ENCODE measurements at places on chromosomes 16 and 17.

DNA sequence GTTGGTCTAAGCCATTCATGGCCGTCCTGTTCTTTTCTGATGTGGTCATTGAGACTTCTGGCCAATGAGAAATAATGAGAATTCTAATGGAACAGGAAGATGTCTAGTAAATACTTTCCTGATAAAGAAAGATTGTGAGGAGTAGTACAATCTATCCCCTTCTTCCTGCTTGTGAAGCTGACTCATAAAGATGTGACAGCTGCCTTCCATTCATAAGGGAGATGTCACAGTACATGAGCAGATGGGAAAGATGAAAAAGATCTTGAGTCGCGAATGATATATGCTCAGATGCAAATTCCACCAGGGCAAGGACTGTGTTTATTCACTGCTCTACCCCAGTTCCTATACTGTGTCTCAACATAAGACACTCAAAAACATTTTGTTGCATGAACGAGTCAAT, 111.7 kb upstream of the FOXF1 start:
- DNase-seq = no peak

DNA sequence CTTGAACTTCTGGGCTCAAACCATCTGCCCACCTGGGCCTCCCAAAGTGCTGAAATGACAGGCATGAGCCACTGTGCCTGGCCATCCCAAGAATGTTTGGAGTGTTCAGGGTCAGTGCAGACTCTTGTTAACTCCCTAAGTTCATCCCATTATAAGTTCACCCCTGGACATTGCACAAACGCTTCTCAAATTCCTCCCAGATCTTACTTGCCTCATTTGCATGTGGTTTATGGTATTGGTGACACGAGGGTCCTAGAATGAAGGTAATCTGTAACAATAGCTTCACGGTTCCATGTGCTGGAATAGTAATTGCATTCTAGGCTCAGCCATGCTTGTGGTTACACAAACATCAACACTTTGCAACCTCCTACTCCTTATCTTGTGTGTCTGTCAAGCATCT, 5.0 kb upstream of the CCDC42 start:
- DNase-seq = no peak

DNA sequence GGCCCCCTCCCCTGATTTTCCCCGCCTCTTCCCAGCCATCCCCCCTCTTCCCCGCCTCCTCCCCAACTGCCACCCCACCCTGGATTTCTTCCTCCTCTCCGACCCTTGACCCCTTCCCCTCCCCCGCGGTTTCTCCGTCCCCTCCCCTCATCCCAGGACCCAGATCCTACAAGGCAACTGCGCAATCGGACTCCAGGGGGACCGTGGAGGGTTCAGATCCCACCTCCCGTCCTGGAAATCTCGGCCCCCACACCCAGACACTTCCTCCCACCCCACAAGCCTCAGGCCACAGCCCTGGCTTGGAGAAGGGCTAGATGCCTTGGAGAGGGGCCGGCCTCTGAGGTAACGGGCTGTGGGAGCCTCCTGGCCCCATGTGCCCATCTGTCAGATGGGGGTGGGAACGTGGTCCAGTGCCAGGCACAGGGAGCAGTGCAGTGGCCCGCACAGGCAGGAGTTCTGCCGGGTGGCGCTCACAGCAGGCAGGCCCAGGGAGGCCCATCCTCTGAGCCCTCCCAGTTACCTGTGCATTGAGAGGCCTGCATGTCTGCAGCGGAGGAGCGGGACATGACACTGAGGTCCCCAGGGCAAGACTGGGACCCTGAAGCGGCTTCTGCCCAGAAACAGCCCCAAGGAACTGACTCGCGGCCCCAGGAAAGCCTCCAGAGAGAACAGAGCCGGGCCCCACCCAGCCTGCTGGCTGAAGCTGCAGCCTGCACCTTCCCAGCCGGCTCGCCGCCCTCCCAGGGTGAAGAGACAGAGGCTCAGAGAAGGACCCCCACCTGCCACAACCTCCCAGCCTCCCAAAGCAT, 16.7 kb downstream of the ZNF423 start:
- no peak for DNase-seq

DNA sequence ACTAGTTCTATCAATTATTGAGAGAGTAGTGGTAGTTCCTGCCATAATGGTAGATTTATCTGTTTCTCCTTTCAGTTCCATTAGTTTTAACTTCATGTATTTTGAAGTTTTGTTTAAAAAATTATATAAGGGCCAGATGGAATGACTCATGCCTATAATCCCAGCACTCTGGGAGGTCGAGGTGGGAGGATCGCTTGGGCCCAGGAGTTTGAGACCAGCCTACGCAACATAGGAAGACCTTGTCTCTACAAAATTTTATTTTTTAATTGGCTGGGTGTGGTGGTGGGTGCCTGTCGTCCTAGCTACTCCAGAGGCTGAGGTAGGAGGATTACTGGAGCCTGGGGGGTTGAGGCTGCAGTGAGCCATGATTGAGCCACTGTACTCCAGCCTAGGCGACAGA, 14.1 kb upstream of the UBTF start:
- DNase-seq = no peak
